ENCODE measurements at places on chromosomes 3 and 15.

- no peak for DNase-seq
These were observed 114.6 kb downstream of the CYP19A1 start for GRCh38 chr15:51223771-51224229.

DNA sequence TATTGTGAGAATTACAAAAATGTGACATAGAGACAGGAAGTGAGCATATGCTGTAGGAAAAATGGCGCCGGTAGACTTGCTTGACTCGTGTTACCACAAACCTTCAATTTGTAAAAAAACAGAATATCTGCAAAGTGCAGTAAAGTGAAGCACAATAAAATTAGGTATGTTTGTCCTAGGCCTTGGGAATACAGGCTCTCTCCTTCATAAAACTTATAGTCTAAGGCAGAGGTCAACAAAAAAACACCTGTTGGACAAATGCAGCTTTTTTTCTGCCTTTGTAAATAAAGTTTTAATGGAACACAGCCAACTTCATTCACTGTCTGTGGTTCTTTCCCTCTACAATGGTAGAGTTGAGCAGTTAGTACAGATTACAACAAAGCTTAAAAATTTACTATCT lies 216.8 kb upstream of the SATB1 start:
- no peak for DNase-seq

- no peak for DNase-seq
These were observed 706.1 kb upstream of the GOLIM4 start for GRCh38 chr3:168801794-168802193.

DNA sequence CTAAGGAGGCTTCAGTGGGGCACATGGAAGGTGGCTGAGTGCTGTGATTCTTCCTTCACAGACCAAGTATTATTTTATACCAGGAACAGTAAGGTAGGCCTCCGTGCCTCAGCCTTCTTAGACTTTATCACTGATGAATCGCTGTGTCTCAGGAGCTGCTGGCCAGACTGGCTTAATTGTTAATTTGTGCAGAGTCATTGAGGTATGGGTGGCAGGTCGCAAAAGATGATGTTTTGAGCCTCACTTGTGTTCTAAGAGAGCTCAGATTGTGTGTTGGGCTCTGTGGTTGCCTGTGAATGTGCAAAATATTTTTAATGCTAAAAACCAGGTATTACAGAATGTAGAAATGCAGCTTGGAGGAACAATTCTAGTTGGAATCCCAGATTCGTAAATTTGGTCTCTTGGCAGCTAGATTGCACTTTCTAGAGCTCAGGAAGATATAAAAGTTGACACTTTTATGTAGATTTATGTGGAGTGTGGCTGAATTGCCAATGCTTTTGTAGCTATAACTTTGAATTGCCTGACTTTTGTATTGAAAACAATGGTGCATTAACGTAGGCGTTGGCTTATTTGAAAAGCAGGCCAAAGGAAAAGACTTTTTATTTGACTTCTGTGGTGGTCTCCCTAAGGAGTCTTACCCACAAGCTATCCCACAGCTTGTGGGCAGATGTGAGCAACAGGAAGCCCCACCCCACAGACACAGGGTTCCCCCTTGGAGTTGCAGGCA lies 53.4 kb downstream of the LARS2 start:
- DNase-seq: no peak

GRCh38 chr15:49174902-49175301 lies 4.9 kb downstream of the GALK2 start:
- no peak for DNase-seq

DNA sequence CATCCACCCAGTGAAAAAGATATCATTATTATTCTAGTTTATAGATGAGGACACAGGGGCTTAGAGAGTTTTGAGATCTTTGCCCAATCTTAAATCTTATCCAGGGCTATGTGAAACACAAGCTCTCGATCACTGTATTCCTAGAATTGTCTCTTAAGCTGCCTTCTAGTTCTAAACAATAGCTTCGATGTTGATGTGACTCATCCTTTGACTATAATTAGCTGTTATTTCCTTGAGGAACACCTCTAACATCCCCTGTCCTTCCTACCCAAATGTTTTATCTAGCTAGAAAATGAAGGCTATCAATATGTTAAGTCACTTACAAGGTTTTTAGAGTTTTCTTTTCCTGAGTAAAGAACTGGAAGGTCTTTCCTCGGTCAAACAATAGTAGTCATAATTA lies 83.1 kb upstream of the STAC start:
- no peak for DNase-seq

GRCh38 chr3:138097192-138098172 lies 17.9 kb downstream of the DZIP1L start:
- DNase-seq: no peak

DNA sequence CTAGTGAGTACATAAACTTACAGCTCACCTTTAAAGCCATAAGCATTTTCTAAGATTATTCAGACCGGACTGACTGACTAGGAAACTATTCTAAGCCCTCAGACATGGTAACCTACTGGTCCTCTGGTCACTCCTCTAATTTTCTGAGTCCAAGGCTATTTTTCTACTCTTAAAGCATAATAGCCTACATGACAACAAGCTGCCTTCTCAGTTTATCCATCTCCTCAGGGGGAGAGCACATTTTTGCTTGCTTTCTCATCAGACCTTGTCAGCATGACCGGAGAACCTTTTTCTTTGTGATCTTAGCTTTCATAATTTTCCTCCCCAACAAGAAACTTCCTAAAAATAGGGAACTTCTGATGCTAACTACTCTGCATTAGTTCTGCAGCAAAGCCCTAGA lies 38.4 kb downstream of the UBP1 start:
- no peak for DNase-seq

- no peak for DNase-seq
These were observed 36.5 kb downstream of the CORO2B start for GRCh38 chr15:68615301-68615700.

DNA sequence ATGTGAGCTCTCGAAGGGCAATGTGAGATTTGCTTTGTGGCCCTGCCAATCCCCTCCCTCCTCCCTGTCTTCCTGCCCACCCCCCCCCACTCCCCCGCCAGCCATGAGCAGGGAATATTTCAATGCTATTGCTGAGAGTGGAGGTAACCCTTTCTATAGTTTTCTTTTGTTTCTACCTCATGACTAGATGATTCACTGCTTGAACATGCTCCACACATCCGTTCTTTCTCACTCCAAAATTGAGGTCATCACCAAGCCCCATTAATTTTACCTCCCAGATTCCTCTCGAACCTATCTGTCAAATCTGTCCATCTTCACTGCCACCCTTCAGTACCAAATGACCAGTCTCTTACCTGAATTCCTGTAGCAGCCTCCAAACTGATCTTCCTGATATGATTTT lies 12.2 kb downstream of the ZNF774 start:
- no peak for DNase-seq

GRCh38 chr3:161644891-161645635 lies 148.5 kb downstream of the OTOL1 start:
- DNase-seq: no peak

- no peak for DNase-seq
These were observed 28.9 kb downstream of the FOXP1 start for GRCh38 chr3:71554649-71555048.

DNA sequence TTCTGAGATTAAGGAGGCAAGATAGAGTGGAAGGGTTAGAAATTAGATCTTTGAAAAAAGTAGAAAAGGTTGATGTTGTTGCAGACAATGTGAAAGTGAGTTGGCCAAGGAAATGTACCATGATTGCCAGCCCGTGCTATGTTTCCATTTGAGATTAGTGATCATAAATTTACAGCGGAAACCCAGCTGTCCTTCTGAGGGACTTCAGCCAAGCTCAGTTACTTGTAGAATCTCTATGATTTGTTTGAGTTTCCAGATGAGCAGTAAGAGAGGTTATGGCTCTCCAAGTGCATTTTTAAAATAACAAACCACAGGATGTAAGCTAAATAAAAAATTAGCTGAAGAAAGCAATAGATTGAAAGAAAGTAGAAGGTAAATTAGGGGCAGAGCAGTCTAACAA lies 54.2 kb upstream of the RBMS3 start:
- no peak for DNase-seq

DNA sequence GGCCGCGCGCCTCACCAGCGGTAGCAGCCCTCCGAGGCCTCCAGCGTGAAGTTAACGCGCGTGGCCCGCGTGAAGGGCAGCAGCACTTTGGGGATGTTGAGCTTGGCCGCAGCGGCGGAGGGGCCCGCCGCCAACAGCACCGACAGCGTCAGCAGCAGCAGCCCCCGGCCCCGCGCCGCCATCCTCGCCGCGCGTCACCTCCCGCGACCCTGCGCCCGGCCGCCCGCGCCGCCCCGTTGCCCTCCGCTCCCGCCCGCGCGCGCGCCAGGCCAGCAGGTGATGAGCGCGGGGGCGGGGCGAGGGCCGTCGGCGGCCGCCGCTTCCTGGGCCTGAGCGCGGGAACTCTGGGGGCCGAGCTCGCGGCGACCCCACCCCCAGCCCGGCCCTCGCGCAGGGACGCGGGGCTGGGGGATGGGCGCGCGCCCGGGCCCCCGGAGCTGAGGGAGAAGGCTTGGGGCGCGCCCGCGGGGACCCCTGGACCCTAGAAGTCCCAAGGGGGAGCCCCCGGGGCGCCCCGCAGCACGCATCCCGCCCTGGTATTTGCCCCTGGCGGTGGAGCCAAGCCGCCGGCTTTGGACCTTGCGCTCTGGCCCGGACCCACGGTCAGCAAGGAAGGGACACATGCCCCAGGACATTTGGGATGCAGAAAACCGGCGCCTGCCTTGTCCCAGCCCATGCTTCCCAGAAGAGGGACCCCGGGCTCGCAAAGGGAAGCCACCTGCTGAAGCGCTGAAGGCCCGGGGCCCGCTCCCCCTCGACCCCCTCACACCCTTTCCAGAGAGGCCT lies at the start of gene NUP210:
TSS of gene NUP210 (minus strand) at position 278 of the 786 bp plus-strand sequence. CDS start at position 182, 96 bp downstream.
- peak; percentile 69 for DNase-seq

GRCh38 chr3:156483426-156483825 lies 71.5 kb downstream of the SSR3 start:
- peak; percentile 10 for DNase-seq

- no peak for DNase-seq
These were observed 120.3 kb downstream of the SNRK start for GRCh38 chr3:43406643-43407023.

DNA sequence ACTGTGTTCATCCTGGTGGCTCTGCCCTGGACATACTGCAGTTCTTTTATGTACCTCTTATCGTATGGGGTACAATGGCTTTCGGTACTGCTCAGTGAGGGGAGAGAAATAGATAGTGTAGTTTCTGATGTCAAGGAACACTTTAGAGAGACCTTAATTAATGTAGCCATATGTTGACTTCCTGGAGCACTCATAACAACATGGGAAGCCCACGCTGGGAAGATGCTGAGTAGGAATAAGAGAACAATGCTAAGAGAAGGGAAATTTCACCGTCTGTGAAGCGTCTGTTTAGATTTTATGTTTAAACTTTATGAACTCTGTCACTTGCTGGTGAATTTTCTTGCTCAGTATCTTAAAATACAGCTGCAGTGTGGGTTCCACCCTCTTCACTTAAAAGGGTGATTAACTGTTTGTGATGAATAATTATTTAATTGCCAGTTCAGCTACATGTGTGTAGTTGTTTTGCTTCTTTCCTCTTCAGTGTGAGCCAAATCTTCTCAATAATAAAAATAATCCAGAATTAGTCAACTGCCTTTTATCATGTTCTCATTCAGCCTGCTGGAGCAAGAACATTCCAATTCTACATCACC lies 373.1 kb upstream of the TPRG1 start:
- no peak for DNase-seq

- DNase-seq: no peak
These were observed 30.2 kb upstream of the LCTL start for GRCh38 chr15:66595931-66596545.

DNA sequence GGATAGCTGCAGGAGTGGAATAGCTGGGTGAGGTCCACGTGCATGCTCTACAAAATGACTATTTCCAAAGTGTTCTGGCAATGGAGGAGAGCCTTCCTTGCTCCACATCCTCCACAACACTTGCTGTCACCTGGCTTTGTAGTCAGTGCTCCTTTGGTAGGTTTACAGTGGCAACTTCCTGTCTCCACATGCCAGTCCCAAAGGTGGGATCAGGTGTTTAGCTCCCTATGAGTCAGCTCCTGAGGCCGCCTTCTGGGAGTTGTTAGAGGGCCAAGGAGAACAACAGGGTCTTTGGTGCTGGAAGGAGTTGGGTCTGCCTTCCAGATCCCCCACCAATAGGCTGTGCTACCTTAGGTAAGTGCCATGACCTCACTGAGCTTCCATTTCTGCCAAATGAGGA lies 15.3 kb upstream of the LIMD1 start:
- DNase-seq: no peak

DNA sequence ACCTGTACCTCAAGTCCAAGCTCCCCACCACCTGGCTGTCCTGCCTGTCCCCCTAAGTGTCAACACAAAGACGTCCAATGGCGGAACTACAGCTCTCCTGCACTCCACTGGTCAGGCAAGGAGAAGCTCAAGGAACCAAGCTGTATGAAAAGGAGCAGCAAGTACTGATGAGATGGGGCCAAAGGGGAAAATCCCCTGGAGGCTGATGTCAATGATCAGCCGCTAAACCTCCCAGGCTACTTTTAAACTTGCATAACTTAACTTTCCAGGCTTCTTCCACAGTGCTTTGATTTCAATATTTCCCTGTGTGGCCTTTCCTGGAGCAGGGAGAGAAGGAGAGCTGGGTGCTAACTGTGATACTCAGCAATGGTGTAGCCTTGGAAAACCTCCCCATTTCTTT lies 35.0 kb downstream of the TM4SF4 start:
- DNase-seq: no peak

DNA sequence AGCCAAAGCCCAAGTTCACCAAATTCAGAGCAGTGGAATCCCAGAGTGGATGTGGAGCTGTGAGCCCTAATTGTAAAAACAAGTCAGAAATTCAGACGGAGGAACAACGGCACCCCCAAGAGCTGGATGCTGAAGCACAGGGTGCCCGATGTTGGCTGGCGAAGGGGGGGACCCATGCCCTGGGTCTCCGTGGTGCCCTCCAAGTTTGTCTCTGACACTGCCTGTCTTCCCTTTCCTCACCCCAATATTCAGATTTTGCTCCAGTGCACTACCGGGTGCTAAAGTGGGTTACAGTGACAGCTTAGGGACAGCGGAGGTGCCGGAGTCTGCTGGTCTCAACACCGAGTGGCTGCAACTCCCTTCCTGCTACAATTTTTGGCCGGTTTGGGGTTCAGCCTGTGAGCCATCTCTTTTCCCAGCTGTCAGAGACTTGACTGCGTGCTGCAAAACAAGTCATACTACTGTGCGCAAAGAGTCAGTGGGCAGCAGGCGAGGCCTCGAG lies 6.6 kb downstream of the GRIP2 start:
- DNase-seq: no peak

DNA sequence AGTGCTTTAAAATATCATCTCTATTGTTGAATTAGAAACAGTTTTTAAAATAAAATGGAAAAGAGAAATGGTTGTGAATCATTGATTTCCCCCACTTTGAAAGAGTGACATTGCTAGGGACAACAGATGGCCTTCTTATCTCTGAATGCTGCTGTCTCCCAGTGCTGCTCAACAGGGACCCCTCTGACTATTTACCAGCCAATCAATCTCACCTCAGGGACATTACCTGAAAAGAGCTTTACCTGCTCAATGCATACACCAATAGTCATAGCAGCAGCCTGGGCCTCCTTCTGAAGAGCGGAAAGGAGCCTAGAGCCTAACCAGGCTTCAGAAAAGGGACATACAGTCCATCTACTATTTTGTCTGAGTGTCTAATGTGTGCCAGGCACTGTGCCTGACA lies 162.8 kb downstream of the CGGBP1 start:
- DNase-seq: no peak
